Dorsolateral prefrontal cortex (tissue), 122 donors: ENCODE measurements at places on chromosomes 6 and 20.

DNA sequence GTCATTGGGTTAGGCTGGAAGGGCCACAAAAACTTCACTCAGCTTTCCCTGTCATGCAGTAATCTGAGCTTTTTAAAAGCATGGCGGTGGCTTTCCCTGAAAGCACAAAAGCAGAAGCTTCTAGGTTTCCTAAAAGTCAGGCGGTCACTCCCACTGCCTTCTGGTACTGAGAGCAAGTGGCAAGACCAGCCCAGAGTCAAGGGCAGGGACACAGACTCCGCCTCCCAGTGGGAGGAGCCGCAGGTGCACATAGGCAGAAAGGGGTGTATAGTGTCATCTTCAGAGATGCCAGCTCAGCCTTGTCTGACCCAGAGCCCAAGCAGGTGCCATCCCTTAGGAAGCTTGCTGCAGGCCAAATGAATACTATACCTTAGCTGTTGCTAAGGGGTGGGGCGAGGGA, 18.0 kb upstream of the PACSIN1 start:
- no peak for DNase-seq

DNA sequence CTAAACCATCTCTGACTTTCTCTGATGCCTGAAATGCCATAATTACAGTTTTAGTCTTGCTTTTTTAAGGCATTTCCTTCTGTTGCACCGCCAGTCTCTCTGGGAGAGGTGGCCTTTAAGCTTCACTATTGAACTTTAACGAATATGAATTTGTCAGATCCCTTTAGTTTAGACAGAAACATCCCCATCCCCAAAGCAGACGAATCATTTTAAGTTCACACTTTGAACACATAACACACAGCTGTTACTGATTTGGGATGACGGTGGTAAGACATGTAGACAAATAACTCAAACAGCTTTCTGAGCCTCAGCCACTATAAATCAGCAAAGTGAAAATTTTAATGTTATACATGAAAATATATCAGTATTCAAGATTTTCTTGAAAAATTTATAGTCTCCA, 7.2 kb upstream of the IPCEF1 start:
- DNase-seq: no peak

DNA sequence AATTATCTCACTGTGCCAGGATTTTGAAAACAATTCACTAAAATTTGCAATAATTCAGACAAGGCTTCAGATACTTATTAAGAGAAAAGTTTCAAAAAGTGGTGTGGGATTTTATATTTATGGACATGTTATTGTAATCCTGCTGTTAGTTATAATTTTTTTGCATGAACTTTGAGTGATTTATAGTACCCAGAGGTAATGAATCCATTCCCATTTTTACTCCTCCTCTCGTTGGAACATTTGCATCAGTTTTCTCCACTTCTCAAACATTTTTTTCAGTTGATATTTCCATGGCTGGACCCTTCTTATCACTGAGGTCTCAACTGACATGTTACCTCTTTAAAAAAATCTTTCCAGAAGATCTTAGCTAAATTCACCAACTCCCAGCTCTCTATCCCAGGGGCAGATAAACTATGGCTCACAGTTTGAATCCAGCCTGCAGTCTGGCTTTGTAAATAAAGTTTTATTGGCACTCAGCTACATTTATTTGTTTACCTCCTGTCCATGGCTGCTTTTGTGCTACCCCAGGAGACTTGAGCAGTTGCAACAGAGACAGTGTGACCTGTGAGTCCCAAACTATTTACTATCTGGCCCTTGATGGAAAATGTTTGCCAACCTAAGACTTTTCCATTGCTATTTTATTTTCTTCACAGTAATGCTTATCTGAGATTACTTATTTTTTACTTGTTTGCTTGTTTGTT, 83.4 kb downstream of the TSHZ2 start:
- no peak for DNase-seq

- DNase-seq: no peak
Measured at GRCh38 chr6:102812242-102812641, 1418.7 kb downstream of the GRIK2 start.

GRCh38 chr6:119152187-119152586, 73.7 kb upstream of the FAM184A start:
- no peak for DNase-seq

DNA sequence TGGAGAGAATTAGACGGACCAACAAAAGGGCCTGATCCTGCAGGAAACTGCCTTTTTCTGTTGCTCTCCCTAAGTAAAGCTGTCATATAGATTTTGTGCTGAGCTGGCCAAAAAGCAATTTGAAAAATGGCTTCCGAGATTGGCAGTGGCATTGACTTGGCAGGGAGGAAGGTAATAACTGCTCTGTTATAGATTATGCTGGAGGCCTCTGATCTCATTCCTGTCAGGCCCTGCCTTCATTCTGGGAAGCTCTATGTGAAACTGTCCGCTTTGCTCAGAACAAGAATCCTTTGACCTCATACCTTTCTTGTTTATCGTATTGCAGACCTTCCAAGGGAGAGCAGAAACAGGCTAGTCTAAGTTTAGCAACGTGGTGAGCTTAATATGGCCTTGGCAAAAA, 234.4 kb downstream of the PHACTR1 start:
- DNase-seq: no peak

DNA sequence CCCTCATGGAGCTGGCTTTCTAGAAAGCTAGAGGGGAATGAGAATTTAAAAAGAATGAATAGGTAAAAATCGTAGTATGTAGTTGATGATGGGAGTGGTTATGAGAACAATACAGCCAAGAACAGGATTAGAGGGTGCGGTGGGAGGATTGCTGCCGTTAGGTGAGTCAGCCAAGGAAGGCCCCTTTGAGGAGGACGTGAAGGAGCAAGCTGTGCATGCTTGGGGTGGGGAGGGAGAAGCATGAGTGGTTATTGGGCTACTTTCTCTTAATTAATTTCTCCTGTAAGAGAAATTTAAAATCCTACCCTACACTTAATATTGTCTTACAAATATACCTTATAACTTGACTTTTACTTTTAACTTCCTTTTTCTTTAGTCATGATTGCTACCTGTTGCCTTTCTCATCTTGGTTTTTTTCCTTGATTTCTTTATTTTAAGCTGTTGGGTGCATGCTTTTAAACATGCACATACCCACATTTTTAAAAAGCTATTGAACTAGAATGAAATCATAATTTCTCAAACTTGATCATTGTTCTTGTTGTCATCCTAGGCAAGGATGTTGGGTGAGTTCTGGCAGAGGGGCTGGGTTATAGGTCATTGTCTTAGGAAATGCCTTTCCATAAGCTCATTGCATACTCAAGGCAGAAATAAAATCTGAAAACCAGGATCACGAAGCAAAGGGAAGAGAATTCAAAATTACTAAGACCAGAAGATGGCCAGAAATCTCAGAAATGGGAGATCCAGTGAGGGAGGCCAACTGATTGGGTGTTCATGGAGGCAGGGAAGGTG, 114.5 kb downstream of the TCP11 start:
- no peak for DNase-seq

DNA sequence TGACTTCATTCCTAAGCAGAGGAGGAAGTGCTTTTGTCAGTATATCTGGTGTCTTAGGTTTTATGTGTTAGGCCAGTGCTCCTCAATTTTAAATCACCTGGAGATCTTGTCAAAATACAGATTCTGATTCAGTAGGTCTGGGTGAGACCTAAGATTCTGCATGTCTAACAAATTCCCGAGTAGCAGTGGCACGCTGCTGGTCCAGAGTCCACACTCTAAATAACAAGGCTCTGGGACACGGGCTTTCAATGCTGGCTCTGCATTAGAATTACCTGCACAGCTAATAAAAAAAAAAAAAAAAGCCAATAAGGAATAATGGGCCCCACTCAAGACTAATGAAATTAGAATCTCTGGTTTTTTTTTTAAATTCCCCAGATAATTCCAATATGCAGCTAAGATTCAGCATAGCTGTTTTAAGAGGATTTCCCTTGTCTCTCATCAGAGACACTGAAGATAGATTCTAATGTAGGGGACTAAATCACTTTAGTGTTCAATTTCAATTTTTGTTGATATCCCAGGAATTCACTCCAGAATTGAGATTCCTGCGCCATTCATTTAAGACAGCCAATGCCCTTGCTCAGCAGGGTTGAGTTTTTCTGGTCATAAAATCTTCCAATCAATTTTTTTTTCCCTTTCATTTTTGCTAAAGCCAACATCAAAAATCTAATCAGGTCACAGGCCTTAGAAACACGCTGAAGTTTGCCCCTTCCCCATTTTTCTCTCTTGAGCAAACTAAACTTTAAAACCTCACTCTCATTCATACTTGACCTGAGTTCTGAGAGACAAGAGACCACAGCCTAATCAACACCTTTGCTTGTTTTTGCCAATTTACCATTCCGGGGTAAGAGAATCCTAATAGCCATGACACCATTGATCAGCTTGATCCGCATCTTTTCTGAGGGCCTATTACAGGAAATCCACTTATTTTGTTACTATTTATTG, 2.4 kb downstream of the TDP2 start:
- no peak for DNase-seq

DNA sequence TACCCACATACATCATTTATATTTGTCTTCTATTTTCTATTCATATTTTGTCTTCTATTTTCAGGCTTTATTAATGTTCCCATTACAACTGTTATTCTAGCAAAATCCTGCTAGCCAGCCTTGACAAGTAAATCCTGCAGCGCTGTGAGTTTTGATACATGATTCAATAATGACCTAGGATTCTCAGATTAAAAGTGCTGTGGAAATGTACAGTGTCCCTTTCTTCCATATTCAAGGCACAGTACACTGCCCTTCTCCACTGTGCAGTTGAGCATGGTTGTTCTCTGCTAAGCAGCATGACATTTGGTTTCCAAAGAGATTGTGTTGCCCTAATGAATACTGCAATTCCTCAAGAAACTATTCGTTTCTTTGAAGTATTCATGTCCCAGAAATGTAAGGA, 5.8 kb upstream of the HEY2 start:
- no peak for DNase-seq

DNA sequence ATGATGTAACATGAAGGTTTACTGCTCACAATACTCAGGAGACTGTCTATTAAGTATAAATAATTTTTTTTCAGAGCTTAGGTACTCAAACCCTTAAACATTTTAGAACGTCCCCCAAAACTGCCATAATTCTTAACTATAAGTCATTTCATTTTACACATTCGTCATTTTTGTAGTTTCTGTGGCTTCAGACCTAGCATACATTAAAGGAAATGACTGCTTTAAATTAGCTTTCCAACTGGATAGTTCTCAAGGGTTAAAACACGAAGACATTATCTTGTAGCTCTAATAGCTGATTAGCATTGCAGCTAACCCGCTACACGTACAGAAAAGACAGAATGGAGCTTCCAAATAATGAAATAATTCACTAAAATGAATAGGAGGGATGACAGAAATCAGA, 24.9 kb upstream of the PLN start:
- no peak for DNase-seq

DNA sequence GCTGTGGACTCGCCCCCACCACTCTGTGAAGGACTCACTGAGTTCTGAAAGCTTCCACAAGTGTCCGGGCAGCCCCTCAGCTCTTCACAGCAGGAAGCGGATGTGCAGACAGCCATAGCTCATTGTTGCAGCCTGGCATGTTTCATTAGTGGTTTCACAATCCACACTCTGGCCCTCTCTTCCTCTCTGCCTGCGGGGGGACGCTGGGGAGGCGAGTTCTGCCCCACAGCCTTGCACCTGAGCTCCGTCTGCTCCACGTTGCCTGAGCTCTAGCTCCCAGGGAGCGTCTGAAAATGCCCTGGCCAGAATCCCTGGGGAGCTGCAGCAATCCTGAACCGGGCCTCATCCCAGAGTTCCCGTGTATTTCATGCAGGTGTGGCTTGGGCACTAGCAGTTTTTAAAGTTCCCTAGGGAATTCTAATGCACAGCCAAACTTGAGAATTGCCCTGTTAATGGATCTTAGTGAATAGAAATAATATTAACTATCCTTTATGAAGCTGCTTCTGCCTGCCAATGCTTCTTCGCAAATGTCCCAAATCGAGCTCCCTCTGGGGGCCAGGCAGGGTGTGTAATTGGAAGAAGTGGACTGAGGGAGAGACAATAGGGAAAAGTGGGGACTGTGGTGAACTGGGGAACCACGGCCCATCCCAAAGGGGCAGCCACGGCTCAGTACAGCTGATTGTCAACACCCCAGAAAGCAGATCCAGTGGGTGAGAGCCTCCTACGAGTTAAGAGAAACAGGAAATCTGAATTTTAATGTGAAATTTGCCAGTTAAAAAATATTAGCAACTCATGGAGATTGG, 51.5 kb downstream of the CTCFL start:
- peak; percentile 41 for DNase-seq

GRCh38 chr6:51571168-51571567, 516.2 kb downstream of the PKHD1 start:
- DNase-seq: no peak

DNA sequence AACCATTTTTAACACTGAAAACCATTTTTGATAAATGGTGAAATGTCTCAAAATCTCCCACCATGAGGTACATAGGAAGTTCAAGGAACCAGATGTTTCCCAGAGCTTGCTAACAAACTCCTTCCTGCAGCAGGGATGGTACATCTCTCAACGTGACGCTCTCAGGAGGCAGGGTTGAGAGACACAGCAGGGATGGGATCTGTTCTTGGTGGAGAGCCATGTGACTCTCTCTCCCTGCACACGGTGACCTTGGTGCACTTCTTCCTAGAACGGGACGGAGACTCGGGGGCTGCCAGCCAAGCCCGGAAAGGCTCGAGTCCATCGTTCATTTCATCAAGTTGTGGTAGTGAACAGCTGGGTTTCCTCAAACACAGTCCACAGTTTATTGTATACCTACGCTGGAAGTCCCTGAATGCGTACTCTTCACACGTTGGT, 94.2 kb downstream of the FAM50B start:
- no peak for DNase-seq

GRCh38 chr20:1633535-1633934, 13.7 kb upstream of the SIRPB1 start:
- no peak for DNase-seq

DNA sequence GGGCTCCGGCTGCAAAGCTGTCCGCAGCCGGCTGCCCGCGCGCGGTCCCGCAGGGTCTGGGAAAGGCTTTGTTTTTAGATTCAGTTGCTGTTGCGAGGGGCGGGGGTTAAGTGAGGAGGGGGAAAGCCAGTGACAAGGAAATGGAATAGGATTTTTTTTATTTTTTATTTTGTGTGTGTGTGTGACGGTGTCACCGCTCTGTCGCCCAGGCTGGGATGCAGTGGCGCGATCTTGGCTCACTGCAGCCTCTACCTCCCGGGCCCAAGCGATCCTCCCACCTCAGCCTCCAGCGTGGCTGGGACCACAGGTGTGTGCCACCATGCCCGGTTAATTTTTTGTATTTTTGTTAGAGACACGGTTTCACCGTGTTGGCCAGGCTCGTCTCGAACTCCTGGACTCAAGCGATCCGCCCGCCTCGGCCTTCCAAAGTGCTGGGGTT, 615 bp upstream of the UBE2J1 start:
- no peak for DNase-seq

DNA sequence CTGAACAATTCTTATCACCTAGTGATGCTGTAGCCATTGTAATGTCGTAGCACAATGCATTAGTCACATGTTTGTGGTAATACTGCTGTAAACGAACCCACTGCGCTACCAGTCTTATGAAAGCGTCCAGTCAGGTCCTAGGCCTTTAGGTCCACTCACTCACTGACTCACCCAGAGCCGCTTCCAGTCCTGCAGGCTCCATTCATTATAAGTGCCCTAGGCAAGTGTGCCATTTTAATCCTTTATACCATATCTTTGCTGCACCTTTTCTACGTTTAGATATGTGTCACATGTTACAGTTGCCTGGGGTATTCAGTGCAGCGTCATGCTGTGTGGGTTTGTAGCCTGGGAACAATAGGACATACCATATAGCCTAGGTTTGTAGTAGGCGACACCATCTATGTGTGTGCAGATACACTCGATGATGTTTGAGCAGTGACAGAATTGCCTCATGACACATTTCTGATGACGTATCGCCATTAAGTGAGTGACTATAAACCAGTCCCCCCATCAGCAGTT, 15.4 kb downstream of the IGF2R start:
- no peak for DNase-seq

GRCh38 chr6:108434222-108434621, 126.5 kb upstream of the FOXO3 start:
- DNase-seq: no peak
